AG08396 (cell line): ENCODE measurements at places on chromosomes 7 and 10.

- no peak for DNase-seq
Measured at GRCh38 chr10:131177431-131178327, 133.8 kb downstream of the TCERG1L start.

DNA sequence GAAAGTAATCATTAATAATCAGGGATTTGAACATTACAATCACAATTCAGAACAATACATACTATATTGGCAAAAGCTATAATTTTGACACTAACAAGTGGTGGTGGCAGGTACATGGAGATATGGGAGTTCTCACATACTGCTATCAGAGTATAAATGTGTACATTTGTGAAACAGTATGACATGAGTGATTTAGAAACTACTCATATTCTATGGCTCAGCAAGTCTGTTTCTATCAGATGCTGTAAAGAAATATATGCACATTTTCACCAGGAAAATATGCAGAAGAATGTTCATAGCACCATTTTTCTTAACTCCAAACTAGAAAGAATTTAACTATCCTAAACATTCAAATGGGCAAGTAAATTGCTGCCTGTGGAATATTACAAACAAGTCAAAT, 620.0 kb downstream of the SH2D4B start:
- DNase-seq: no peak

DNA sequence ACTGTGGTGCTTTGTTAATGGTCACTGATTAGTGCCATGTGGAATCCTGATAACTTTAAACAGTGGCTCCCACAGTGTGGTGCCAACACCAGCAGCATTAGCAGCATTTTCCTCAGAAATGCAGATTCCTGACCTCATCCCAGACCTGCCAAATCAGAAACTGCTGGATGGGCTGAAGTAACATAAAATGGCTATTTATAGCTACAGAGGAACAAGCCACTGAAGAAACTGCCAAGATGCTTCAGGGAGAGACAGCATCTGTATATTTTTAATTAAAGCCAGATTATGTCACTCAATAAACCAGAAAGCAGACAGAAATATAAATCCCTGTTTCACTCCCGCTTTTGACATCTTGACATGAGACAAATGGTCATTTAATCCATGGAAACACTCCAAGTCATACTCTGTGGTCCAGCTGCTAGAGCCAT, 178.5 kb downstream of the AMPH start:
- no peak for DNase-seq

DNA sequence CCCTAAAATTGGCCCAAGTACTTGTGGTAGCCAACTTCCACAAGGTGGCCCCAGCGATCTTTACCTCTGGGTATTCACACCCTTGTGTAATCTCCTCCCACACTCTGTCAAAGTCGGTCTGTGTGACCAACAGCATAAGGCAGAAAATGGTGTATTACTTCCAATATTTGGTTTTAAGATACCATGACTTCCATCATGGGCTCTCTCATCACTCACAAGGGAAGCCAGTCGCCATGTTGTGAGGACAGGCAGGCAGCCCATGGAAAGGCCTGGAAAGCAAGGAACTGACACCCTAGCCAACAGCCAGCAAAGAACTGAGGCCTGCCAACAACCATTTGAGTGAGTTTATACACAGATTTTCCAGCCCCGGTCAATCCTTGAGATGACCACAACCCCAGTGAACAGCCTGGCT, 91.0 kb upstream of the KMT2E start:
- DNase-seq: peak; percentile 66

DNA sequence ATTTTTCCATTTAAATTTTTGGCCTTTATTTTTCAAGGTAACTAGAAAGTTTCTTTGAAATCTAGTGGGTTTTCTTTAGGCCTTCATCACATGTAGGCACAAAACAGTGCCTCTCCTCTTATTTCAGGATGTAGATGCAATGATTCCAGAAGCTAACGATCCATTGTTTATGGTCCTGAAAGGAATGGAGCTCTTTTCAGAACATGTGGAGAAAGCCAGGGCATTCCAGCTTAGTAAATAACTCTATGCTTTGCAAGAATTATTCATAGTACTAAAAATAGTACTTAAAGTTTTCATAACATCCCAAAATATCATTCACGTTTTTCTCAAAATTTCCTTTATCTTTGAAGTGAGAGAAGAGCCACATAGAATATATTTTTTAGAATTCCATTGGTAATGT, 91.3 kb downstream of the DYNC1I1 start:
- DNase-seq: no peak

DNA sequence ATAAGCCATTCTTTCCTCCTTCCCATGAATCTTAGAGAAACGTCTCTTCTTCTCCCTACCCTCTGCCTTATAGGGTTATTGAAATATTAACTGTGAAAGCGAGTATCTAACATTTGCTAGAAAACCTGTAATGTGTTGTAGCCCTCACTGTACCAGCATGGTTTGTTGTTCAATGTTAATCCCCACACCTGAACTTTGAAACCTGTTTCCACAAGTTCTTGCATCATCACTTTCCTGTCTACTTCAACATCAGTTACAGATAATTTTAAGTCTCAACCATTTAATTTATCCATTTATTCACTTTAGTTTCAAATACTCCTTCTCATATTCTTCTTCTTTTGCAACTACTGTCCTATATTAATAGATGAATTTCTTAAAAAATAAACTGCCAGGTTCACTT, 148.2 kb downstream of the ETV1 start:
- DNase-seq: no peak

DNA sequence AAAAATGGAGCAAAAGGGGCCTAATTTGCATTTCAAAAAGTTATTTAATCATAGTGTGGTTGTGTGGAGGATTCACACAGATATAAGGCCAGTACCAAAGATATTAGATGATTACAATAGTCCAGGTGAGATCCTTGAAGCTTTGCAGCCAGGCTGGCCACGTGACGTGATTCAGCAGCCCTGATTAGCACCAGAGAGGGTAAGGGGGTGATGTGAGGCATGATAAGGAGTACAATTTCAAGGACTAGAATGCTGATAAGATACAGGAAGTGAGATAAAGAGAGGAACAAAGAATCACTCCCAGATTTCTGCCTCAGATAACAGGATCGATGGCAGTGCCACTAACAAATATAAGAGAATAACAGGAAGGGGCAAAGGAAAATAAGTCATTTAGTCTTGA, 108.4 kb upstream of the PALS2 start:
- DNase-seq: no peak
